ENCODE measurements at places on chromosomes 12 and 14. TPM values are rescaled to one million over a fixed set of nuclear protein-coding genes. Genes with fewer than 3 reads are reported as not detected.

STAC3 gene
- total RNA-seq = 0.74 TPM

NYNRIN gene
- total RNA-seq = 14.7 TPM

LAG3 gene
- 10.3 TPM for total RNA-seq

GRCh38 chr14:100573002-100573756 is 14.0 kb downstream of the BEGAIN start:
- H3K27ac ChIP-seq = no peak overlapping the region
- peaks cover 10% of the 10 kb centered on the region for H3K4me1 ChIP-seq
- H3K4me3 ChIP-seq = no peak overlapping the region
- DNase-seq = no peak
- H3K27me3 ChIP-seq = peaks cover 9% of the 10 kb centered on the region

- no peak overlapping the region for H3K4me3 ChIP-seq
- H3K36me3 ChIP-seq = no peaks in the 10 kb centered on the region
- H3K4me1 ChIP-seq = peaks cover 44% of the 10 kb centered on the region
- no peak for DNase-seq
Measured at GRCh38 chr12:106978035-106978800, 8.7 kb downstream of the MTERF2 start.

Data from vagina (tissue), 2 donors.